Midbrain (tissue), 1 donor: ENCODE measurements at places on chromosomes 3 and 15.
A peak's percentile ranks its signal among the peaks of the same experiment; 100 is the strongest.

DNA sequence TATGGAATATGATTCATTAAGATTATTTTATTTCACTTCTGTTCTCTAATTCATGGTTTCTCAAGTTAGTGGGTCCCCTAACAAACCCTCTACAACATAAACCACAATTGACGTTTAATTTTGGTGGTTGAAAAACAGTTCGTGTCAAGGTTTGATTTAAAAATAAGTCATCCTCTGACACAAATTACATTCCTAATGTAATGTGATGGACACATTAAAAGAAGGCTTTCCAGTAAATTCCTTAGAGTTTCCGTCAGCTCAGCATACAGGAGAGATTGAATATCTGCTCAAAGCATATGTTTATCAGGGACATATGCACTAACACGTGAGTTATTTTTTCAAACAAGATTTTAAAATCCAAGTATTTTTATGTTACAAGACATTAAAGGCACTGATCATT, 626.5 kb upstream of the ADAMTS9 start:
- no peak for DNase-seq

GRCh38 chr3:129316248-129317013, 37.8 kb downstream of the HMCES start:
- DNase-seq: peak; percentile 88

DNA sequence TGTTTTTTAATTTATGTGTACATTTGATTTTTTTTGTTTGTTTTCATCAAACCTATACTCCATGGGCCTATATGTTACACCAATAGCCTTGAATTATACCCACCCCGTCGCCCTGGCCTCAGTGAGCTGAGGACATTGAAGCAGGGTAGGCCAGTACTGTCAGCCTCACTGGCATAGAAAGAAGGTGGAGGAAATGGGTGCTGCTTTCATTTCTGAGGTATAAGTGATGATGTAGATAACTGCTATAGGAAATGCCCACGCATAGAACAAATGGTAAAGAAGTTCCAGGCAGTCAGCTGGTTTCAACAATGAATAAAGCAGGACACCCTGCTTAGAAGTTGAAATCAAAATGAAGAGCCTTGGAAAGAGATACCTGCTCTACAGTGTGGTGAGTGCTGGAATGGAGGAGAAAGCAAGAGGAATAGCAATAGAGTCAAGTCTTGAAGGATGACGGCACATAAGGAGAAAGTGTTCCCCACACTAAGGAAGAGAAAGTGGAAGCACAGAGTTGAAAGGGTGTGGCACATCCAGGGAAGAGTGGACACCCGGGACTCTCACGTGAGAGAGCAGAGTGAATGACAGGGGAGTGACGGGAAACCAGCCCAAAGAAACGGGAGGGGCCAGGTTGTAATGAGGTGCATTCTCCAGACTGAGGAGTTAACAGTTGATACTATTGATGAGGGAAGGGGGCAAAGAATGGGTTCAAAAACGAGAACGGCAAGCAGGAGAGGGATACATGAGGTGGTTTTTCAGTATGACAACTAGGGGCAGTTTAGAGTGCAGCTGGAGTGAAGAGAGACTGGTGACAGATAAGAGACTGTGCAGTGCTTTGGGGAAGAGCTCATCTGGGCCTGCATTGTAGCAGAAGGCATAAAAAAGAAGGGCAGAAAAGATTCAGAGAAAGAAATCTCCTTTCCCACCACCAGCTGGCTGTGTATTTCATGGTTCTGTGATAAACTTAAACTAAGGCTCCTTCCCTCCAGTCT, 70.5 kb downstream of the KLHL25 start:
- no peak for DNase-seq

DNA sequence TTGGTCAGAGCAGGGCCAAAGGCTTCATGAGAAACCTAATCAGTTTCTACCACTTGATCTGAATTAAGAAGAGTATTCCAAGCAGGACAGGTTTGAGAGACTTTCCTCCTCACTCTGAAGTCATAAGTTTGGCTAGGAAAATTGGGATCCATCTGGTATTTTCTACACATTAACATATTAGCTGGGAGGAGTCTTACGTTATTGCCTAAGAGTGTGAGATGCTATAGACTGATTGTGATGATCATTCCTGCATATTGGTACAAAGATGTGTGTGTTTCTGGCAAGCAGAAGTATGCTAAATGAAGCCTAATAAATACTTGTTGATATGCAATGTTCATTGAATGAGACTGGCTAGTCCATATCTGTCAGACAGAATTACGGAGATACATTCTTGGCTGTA, 73.5 kb upstream of the RASGRP1 start:
- no peak for DNase-seq

- DNase-seq: no peak
Observed at GRCh38 chr3:159786489-159787177, 202.0 kb upstream of the IL12A start.

GRCh38 chr3:12343047-12343501, 54.2 kb downstream of the PPARG start:
- DNase-seq: no peak
